DMS 273 treated with DMSO at 0.1 percent for 48 hours (cell line): ENCODE measurements at places on chromosomes 12 and 14.

DNA sequence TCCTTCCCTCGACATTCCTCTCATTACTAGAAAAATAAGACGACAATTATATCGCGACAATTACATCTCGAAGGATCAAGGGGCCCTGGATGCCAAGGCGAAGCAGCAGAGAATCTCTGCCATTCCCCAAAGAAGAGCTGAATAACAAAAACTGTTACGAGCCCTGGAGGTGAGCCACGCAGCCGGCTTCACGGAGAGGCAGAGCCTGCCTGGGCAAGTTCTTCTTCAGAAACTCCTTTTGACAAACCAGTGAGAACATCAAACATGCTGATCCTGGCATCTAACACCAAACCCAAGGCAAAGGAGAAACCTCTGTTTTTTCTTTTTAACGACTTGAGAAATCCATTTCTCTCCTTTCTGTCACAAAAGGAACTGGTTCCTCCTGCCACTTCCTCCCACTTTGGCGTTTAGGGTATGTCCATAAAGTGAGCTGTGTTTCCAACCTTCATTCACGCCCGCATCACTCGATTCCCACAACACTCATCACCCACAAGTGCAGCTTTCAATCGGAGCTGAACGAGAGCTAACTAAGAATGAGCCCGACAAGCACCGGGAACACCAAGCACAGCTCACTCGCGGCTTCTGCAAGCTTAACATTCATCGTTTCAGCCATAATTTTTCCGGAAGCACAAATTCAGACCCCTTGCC is 21.5 kb downstream of the CCDC88C start:
- no peak for DNase-seq

- DNase-seq, result no peak
Observed at GRCh38 chr12:132873724-132874123, 13.7 kb downstream of the CHFR start.

- DNase-seq, result no peak
Observed at GRCh38 chr12:26648584-26648983, 184.4 kb downstream of the ITPR2 start.

DNA sequence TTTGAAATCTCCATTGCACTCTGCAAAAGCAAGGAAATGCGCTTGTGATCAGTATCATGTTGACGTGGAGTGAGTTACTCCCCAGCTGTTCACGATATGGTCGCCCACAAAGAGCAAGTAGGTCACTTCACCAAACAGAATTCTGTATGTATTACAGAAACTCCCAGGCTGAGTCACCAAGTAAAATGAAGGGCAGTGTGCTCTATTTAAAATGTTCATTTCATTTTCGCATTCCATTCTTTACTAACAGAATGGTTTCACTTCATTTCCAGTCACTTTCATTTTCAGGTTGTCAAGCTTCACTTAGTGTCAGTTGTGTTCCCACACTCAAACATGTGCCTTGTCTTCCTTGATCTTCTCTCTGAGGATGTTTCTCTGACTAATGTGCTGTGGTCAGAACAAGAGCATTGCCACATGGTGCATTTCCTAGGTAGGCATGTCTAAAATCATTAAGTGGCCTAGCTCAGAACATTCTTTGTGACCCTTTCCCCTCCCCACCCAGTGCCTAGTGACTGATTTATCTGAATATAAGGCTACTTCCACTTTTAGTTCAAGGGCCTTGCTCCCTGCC is 391.2 kb downstream of the RAD51B start:
- DNase-seq, result no peak

DNA sequence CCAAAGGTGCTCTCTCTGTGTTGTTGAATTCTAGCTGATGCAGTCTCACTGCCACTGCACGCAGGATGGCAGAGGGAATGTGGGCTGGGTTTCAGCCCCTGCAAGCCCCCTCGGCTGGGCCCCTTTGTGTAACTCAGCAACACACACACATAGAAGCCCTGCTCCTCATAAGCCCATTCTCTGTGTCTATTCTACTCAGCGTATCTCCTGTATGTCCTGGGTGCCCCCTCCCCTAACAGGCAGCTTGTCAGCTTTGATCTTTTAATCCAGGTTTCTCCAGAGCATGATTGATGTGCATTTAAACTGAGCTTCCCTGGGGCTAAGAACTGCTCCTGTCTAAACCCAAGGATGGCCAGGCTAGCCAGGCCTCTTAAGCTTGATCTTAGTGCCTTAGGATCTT is 43.0 kb downstream of the SRRM4 start:
- no peak for DNase-seq

DNA sequence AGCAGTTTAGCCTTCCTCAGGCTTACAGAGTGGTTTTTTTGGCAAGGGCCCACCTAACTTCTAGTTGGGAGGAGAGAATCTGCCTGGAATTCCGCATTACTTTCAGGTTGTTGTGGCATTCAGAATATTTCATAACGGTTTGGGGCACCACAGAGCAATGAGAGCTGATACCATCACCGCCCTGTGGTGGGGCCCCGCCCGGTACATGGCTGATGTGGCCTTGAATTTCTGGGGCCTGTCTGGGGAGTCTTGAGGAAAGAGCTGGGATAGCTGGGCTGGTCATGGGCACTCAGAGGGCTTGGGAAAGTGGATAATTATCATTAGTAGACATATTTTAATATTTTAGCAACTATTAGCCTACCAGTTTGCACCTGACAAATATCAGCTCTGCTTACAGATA is 4.2 kb downstream of the TESPA1 start:
- no peak for DNase-seq

GRCh38 chr14:31080056-31080455 is 53.9 kb upstream of the STRN3 start:
- DNase-seq, result peak; percentile 5

- no peak for DNase-seq
Observed at GRCh38 chr12:13101821-13102375, 1.6 kb downstream of the GSG1 start.

GRCh38 chr14:94111276-94112095 is 950 bp downstream of the IFI27 start:
- no peak for DNase-seq

DNA sequence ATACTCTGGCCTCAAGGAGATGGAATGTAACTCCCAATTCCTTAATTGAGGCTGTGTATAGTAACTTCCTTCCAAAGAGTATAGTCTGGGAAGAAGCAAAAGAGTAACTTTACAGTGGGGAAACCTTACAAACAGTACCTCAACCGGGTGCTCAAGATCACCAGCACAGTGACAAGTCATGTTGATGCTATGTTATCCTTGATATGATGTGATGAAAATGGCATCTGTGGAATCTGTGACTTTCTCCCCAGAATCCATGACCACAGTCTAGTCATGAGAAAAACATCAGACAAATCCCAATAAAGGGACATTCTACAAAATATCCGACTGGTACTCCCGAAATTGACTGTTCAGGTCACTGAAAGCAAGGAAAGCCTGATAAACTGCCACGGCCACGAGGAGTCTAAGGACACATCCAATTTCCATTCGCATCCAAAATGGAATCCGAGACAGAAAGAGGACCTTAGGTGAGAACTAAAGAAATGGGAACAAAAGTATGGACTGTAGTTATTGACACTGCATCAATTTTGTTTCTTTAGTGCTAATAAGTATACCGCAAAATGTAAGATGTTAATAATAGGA is 97.3 kb upstream of the FRMD6 start:
- DNase-seq, result no peak

GRCh38 chr12:76679778-76680177 is 84.1 kb upstream of the ZDHHC17 start:
- no peak for DNase-seq

DNA sequence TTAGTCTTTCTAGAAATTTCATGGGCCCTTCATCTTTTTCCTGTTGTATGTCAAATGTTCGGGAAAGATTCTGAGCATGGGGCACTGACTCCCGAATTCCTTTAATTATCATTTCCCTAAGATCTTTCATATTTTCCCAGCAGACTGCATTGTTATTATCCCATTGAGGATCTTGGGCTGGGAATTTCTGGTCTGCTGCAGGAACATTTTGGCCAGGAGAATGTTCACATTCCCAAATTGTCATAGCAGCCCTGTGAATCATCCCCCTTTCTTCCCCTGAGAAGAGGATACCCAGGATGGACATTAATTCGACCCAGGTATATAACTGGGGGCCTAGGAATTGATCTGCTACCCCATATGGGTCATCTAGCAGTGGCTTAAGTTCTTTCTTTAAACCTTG is 112.5 kb downstream of the RIN3 start:
- no peak for DNase-seq

DNA sequence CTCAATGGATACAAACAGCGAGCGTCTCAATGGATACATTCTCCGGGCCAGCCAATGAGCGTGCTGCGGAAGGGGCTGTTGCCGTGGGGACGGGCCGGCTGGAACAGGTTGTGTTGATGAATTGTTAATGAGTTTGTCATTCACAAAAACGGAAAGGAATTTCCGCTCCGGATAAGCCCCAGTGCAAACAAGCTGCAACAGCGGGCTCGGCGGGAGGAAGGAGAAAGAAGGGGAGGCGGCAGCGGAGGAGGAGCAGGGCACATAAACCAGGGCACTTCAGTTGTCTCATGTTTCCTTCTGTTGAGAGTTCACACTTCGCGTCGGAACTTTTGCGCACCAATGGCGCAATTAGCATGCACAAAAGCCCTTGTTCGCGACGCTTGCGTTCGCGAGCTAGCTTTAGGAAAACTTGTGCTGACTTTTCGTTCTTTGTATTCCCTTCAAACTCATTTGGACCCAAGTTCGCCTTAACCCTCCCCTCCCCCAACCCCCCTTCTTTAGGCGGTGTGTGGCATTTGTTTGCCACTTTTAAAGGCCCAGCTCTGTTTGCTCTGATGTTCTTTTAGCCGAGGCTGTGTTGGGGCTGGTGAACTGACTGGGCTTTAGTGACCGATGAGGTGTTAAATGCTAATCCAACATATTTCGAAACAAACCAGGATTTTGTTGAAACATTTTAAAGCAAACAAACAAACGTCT is at the start of gene DUSP6:
Gene DUSP6, minus strand, starts transcription at position 10 of the 696 bp plus-strand sequence. CDS start 462 bp downstream, outside the sequence.
- DNase-seq, result peak; percentile 93

GRCh38 chr12:132282950-132283771 is 46.2 kb downstream of the GALNT9 start:
- no peak for DNase-seq

DNA sequence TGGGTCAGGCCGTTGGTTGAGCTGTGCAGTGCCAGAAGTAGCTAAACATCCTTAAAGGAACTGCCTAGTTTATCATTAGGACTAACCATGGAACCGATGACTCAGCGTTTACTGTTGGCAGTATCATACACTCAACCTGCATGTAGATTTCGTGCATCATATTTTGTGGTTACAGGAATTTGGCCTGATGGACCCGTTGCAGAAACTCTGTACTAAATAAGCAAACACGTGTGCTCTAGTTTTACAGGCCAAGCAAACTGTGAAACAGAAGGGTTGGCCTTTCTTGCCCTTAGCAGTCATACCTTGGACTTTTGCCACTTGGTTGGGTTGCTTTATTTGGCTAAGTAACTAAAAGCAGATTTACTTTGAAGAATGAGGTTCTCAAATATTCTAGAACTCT is 35.6 kb downstream of the DGLUCY start:
- DNase-seq, result peak; percentile 33

GRCh38 chr12:15532364-15532977 is 210.2 kb downstream of the PTPRO start:
- no peak for DNase-seq

DNA sequence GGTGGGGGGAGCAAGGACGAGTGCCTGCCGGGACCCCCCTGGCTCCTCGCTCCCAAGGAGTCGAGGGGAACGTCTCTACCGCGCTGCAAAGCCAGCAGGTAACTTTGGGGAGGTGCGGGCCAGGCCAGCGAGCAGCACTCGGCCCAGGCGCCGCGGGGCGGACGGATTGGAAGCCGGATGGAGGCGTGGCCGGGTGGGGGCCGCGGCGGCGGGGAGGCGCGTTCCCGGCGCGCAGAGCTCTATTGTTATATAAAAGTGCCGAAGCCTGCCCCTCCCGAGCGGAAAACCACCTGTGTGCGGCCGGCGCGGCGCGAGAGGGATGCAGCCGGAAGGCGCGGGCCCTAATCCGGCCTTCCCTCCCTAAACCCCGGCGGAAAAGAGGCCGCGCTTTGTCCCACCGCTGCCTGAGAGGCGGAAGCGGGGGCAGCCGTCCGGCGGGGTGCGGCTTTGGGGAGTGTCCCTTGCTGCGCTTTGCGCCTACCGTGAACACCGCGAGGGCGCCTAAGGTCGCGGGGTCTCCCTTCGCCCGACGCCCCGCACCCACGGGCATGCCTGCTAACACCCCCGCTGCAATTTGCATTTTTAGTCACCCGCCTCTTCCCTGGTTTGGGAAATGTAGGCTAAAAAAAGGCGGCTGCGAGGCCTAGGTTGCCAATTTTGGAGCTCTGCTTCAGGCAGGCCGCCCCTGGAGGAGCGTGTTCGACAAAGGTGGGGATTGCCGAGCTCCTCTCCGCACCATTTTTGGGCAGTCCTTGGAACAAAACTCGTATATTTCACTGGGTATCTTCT is 1.7 kb upstream of the DUSP6 start:
- DNase-seq, result no peak

GRCh38 chr12:95648990-95649791 is 97.9 kb upstream of the USP44 start:
- DNase-seq, result no peak

- no peak for DNase-seq
Observed at GRCh38 chr14:68018598-68018997, 199.0 kb downstream of the RAD51B start.

DNA sequence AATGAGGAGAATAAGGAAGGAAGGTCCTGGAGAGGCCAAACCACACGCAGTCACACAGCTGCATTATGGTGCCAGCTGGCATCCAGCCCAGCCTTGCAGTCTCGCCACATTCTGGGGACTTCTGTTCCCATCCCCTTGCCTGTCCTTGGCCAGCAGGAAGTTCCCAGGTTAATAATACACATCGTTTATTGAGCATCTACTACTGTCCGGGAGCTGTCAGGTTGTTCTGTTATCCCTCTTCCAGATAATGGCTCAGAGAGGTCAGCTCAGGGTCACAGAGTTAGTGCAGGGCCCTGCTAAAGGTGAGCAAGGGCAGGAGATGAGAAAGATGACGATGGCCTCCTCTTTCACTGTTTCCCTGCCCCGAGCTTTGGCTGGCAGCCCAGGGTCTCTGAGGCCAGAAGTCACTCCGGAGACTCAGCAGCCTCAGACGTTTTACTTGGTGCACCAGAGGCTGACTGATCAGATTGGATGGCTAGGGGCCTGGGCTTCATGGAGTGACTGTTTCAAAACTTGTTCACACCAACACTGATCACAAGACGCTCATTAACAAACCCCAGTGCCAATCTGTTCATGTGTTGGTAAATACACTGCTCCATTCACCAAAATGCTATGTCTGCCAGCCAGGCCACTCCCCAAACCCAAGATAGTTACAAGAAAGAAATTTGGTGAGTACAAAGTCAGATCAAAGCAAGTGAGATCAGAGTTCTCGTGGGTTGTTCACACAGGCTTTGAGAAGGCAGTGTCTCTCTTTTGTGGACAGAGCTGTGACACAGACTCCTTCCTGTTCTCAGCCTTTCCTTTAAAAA is 79.2 kb downstream of the B4GALNT3 start:
- DNase-seq, result no peak
